ENCODE measurements at places on chromosomes 16 and 17.

DNA sequence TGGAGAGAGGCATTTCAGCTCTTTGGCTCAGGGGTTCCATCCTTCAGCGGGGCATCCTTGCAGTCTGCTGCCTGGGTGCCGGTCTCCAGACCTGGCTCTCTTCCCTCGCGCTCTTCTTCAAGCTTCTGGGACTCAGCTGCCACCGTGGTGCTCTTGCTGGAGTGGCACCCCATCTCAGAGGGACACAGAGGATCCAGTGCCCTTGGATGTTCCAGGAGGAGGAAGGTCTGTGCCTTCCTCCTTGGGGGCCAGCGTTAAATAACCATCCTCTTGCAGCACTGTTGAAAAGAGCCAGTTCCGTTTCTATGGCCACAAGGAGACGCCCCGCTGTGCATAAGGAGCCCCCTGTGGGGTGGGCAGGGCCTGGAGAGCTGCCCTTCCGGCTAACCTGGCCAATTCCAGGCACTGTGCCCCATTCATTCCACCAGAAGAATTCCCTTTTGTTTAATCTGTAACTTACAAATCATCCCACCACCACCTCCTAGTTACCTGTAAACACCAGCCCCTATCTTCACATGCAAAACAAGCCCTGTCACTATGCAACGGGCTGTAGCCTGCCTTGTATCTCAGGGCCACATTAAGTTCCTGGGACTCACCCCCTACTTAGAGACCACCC, 8.6 kb downstream of the CHD9NB start:
- DNase-seq = no peak

DNA sequence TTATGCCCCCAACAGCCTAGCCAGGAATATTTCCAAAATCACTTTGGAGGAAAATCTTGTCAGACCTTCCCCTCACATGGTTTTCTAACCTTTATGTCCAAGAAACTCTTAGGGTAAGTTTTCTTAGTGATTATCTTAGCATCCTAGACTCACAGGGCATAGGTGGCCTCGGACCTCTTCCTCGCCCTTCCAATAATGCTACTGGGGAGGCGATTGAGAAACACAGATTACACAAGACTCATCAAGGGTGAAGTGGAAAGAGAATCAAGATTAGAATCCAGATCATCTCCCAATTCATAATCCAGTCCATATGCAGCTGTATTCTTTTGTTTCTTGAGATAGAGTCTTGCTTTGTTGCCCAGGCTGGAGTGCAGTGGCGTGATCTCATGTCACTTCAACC, 358.4 kb upstream of the CDH5 start:
- DNase-seq = no peak

DNA sequence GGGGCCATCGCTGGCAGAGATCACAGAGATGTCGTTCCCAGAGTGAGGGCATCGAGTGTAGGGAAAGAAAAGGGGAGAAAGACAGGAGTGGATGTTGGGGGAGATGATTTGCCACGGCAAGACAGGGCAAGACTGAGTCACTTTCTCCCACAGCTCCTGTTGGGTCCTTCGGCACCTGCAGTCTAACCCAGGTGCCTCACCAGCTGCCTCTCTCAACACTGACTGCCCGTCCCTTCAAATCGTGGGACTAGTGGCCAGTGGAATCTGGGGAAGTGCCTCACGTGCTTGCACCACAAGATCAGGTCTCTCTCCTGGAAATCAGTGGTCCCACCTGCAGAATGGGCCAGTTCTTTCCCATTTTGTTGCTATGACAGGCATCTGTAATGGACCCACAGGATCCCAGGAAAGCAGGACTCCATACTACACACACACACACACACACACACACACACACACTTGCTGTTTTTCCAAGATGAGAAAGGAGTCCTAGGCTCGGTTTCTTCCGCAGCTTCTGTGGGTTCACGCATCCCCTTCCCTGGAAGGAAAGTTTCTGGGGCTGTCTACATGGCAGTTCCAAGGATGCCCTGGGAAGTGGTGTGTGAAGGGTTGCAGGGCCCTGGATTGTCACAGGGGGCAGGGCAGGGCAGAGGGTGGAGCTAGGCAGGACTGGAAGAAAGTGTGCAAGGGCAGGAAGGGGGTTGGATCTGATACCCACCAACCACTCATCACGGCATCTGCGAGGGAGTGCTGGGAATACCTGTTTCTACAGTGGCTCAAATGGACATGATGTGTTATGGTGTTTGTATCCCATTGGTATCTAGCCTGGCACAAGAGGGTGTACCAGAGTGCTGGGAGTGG, 10.2 kb upstream of the CBX8 start:
- DNase-seq = no peak

GRCh38 chr16:77594799-77595596, 127.3 kb upstream of the NUDT7 start:
- DNase-seq = no peak

GRCh38 chr17:36674278-36674650, 72.9 kb downstream of the MRM1 start:
- DNase-seq = no peak
